ENCODE measurements at places on chromosomes 1 and 21.

DNA sequence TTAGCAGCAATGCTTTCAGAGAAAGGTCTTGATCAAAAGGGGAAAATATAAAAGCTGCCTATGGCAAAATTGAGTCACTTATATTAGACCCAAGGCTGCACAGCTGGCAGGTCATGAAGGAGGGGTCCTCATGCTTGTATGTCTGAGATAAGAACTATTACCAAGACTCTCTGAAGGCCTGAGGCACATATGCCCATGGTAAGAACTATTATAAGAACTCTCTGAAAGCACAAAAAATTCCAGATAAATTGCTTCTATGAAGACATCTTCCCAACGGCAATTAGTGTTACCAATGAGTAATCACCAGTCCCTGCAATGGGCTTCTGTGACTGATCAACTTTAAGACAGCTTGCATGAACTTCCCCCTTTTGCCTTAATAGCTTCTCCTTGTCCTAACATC, 42.8 kb upstream of the LRIF1 start:
- peak; percentile 38 for DNase-seq

GRCh38 chr1:96308314-96308713, 413.3 kb upstream of the PTBP2 start:
- peak; percentile 81 for DNase-seq

DNA sequence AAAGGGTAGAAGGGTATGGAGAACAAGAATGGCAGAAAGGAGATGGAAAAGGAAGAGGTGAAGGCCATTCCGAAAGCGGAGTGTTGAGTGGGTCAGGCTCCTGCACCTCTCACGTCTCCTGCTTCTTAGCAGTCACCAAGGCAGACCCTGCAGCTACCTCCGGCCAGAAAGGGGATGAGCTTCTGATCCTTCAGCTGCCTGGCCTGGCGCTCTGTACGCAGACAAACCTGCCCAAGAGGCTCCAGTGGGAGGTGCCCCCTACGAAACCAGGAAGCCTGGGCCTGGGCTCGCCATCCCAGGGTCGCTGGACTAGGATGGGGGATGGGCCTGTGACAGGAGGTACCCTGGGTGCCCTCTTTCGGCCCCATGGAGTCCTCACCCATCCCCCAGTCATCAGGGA, 3.0 kb downstream of the GPR61 start:
- DNase-seq, result no peak

DNA sequence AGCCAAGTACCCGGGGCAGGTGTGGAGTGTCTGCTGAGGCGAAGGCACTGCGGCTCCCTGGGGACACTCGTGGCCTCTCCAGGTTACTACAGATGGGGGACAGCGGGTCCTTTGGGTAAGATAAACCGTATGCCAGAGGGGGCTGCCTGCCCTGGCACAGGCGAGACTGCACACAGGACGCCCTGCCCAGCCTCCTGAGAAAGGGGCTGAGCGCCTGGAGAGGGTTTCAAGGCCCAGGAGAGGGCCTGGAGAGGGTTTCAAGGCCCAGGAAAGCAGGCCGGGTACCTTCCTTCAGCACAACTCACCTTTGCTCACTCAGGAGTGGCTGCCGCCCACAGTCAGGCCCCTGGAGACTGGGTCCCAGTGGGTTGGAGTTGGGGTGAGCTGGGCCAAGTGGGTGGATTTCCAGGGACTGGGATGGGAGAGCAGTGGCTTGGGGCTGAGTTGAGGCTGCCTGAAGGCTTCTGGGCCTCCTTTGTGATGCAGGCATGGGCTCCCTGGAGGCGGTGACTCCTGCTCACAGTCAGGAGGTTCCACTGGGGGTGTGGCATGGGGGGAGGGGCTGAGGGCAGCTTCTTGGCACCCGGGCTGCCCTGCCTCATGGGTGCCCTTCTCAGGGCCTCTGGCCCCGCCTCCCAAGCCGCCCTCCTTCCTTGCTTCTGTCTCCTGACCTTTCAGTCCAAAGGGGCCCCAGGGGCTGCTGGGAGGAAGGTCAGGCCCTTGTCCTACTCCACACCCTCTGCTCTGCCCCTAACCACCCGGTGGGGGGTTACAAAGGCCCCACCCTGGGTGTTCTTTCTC, at the start of gene MMEL1:
Gene MMEL1 (minus strand): TSS at position 456 of the 801 bp plus-strand sequence. CDS start 3,532 bp downstream, outside the sequence.
- DNase-seq, result no peak

GRCh38 chr1:47991673-47992072, 5.5 kb downstream of the TRABD2B start:
- no peak for DNase-seq

DNA sequence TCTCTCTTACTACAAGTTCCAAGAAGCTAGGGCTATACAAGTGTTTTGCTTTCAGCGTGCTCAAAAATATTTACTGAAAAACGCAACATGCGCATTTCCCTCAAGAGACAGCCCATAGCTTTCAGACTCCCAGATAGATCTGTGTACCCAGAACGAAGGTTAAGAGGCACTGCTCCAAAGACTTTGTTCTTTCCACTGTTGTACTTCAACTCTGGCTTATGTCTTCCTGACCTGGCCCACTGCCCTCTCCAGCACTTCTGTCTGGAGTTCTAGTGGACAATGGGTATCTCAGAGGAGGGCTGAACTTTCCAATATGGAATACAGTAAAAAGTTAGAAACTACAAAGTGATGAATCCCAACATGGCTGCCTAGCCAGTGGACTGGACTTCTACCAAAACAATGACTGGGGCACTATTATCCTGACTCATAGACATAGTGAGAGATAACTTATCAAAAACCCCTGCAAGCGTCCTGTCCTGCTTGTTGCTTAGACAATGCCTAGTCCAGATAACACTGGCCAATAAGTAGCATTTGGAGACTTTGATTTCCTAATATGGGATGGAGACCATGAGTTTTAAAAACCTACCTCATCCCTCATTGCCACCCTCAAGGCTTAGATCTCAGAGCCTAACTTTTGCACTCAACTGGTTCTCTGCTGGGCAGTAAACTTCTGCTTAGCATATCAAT, 8.8 kb upstream of the ADAR start:
- DNase-seq, result no peak

- DNase-seq, result no peak
Measured at GRCh38 chr1:184193451-184193850, 141.9 kb downstream of the TSEN15 start.

DNA sequence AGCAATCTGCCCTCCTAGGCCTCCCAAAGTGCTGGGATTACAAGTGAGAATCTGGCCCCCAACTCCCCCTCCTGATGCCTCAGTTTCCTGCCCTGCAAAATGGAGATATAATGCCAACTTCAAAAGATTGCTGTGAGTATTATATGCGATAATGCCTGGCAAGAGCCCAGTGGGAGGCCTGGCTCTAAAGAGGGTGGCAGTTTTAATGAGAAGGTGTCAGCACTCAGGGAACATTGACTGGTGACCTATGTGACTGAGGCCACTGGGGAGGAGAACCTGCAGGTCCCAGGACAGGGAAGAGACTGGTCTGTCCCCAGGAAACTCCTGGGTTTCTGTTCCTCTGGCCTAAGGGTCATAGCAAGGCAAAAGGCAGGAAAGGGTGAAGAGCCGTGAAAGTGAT, 11.0 kb downstream of the HSPG2 start:
- DNase-seq, result peak; percentile 10

GRCh38 chr1:222454186-222454585, 93.7 kb downstream of the HHIPL2 start:
- no peak for DNase-seq
